ENCODE measurements at places on chromosomes 6 and 20. TPM values are rescaled to one million over a fixed set of nuclear protein-coding genes. Genes with fewer than 3 reads are reported as not detected.

DNA sequence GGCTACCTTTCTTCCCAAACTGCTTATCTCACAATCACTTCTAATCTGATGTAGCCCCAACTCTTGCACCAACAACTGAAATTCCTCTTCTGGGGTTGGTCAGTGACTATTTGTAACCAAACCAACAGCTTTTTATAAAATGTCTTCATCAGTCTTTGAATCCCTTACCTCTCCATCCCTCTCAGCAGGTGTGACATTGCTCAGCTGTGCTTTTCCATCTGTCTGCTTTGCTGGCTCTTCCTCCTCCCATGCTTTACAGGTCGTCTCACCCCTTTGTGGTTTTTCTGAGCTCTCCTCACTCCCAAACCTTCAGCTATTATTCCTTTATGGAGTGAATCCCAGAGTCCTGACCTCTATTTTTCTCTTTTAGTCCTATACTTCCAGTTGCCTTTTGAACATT lies 5.9 kb downstream of the MAP7 start:
- no peak for DNase-seq

- no peak for DNase-seq
Measured at GRCh38 chr20:44734938-44735337, 10.7 kb upstream of the KCNK15 start.

GRCh38 chr6:115131709-115132490 lies 789.1 kb upstream of the HS3ST5 start:
- no peak for DNase-seq

GRCh38 chr6:159693894-159694545 lies 979 bp upstream of the SOD2 start:
- no peak for DNase-seq

GRCh38 chr6:148559848-148560433 lies 186.9 kb upstream of the UST start:
- DNase-seq, result no peak

- DNase-seq, result no peak
Measured at GRCh38 chr6:128483472-128484135, 36.8 kb downstream of the PTPRK start.

DNA sequence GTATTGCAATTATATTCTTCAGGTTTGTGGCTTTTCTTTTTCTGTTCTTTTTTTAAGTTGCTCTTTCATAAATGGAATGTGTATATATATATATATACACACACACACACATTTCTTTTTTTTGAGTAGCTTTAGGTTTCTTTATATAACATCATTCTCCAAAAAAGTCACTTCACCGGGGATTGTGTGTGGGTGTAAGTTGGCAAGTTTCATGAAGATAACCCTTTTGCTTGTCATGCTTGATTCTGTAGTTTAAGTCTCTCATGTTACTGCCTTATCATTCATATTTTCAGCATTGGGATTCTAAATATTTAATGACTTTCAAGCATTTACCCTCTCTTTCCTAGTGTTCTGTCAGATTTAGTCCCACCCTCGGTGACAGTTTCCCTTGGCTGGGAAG lies 181.0 kb downstream of the FARS2 start:
- no peak for DNase-seq

- DNase-seq, result no peak
Measured at GRCh38 chr6:43910638-43911353, 140.8 kb downstream of the VEGFA start.

GRCh38 chr6:29797135-29797534 lies 30.5 kb upstream of the HLA-G start:
- no peak for DNase-seq

- no peak for DNase-seq
Measured at GRCh38 chr6:151723152-151723551, 84.3 kb upstream of the ESR1 start.

- DNase-seq, result no peak
Measured at GRCh38 chr20:5864873-5865587, 85.3 kb downstream of the TRMT6 start.

- no peak for DNase-seq
Measured at GRCh38 chr6:54873599-54873998, 27.0 kb downstream of the FAM83B start.

- no peak for DNase-seq
Measured at GRCh38 chr20:46334303-46334904, 26.1 kb upstream of the CDH22 start.

GRCh38 chr20:1941226-1941625 lies 46.0 kb downstream of the SIRPA start:
- DNase-seq, result no peak

The PLA2G7 gene
- total RNA-seq, result not detected

The RHAG gene
- total RNA-seq, result 0.32 TPM
